ENCODE measurements at places on chromosomes 11 and 22.
A peak's percentile ranks its signal among the peaks of the same experiment; 100 is the strongest.

- DNase-seq = no peak
Observed at GRCh38 chr11:95267601-95268213, 36.7 kb upstream of the SESN3 start.

DNA sequence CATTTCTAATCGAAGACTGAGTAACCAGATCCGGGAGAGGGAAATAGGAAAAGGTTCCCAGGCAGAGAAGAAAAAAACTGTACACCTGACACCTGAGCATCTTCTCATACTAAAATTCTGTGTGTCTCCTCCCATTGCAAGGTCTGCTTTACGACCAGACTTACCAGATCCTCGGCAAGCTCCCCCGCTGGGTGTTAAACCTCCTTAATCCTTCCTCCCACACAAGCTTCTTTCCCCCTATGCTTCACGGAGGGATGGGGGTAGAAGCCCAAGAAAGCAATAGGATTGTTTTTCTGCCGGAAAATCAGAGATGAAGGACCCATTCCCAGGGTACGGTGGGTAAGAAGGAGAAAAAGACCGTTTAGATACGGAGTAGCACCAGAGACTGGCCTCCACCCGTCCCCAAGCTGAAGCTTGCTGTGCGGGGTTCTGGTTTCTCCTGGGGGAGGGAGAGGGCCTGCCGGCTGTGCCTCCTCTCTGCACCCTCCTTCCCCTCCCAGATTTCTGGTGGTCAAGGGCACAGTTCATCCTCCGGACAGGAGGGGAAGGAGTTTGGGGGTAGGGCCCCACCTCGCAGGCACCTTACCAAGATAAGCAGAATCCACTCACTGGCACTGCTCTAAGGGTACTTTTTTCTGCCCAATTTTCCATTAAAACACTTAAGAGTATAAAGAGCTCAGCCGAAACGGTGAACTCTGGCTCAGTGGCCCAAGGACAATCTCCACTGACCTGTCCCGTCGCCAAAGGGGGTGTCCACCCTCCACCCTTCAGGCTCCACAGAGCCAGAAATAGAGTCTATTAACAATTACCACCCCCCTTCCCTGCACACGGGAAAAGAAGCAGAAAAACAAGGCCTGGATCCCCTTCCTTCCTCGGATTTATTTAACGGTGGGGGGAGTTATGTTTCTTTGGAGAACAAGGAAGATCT is 1.2 kb downstream of the TOB2 start:
- no peak for DNase-seq

DNA sequence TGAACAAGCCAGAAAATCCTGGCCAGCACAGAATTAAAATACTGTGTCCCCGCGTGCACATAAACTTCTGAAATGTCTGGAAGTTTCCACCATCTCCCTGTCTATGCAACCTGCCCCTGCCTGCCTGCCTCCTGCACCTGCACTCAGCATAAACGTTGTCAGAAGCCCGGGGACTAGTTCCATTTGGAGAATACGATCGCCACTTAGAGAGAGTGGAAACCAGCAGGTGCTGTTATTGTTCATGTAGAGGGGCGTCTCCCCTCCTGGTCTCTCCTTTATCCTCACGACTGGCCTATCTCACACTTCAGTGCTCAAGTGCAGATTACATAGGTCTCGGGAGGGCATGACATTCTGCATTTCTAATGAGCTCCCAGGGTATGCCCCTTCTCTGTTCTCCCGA is 35.6 kb downstream of the MPPED1 start:
- DNase-seq = peak; percentile 21

DNA sequence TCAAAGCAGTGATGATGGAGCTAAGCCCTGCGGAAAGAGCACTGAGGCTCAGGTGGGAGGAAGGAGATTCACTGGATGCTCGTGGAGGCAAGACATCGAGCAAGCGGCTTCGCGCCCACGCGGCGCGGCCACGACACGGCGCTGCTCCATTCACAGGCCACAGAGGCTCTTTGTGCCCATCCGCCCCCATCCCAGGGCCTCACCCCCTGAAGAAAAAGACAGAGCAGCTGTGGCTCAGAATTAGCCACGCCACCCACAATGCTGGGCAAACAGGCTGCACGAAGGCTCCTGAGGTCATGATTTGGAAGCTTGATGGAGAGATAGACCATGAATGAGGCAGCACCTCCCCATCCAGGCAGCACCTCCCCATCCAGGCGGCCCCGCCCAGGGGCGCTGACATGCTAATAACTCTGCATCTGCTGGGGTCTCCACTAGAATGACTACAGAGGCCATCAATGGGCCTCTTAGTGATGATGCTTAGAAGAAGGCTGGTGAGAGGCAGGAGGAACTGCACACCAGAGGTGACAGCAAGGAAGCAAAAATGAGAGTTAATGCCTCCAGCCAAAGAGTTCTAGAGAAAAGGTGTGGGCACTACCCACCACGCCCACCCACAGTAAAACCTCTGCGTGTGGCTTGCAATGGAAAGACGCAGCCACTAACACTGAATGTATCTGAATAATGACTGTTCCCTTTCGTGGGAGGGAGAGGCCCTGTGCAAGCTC is 43.5 kb downstream of the MYH9 start:
- DNase-seq = no peak

DNA sequence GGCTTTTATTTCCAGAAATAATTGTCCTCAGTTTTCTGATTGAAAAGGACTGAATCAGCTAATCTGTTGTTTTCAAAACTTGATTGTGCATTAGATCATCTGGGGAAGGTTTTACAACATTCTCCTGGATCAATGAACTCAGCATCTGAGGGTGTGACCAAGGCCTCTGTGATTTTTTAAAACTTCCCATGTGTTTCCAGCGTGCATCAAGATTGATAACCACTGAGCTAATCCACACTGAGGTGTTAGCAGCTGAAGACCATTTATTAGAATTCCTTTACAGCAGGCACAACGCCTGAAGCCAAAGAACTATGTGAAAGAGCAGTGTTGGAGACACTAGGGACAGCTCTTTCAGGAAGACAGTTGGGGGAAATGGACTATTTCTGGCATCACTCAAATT is 10.2 kb downstream of the VSTM5 start:
- DNase-seq = no peak

DNA sequence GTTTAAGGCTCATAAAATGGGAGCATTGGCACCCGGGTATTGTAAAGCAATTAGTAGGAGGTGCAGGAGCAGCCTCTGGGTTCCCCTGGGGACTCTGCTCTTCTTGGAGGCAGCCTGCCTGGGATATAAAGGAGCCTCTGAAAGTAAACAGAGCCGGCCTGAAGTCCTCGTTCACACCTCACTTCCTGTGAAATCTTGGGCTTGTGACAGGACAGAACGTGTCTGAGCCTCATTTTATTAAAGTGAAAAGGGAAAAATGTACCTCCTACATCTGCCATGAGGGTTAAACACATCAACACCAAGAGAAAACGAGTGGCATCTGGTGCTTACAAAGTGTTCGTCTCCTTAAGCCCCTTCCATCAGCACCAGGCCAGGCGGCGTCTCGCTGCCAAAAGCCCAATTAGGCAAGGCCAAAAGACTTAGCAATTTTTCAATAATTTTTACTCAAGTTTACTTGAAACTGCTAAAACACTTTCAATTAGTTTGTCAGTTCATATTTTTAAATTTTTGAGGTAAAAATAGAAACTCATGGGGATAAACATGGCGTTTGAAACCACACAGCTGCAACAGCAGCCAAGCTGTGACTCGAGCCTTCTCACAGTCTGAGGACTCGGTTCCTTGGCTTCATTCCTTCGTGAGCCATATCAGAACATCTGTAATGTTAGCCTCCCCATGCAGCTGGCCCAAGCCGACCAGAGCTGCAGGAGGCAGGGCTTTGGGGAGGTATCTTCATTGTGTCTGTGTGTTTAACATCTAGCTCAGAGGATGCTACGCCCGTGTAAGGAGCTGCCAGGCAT is 33.6 kb downstream of the MAP6 start:
- peak; percentile 86 for DNase-seq

DNA sequence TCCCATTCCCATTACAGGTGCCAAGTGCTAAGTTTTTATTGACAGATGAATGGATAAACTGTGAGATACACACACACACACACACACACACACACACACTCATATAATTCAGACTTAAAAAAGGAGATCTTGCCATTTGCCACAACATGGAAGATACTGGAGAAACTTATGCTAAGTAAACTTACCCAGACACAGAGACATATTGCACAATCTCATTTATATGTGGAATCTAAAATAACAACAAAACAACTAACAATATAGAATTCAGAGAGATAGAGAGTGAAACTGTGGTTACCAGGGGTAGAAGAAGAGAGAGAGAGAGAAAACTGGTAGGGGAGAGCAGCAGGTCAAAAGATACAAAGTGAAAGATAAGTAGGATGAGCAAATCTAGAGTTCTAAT is 1.4 kb downstream of the MS4A6E start:
- DNase-seq = no peak

GRCh38 chr11:46944356-46945075 is 8.0 kb downstream of the CSTPP1 start:
- no peak for DNase-seq

GRCh38 chr11:86675017-86675416 is 2.6 kb upstream of the ME3 start:
- DNase-seq = no peak

DNA sequence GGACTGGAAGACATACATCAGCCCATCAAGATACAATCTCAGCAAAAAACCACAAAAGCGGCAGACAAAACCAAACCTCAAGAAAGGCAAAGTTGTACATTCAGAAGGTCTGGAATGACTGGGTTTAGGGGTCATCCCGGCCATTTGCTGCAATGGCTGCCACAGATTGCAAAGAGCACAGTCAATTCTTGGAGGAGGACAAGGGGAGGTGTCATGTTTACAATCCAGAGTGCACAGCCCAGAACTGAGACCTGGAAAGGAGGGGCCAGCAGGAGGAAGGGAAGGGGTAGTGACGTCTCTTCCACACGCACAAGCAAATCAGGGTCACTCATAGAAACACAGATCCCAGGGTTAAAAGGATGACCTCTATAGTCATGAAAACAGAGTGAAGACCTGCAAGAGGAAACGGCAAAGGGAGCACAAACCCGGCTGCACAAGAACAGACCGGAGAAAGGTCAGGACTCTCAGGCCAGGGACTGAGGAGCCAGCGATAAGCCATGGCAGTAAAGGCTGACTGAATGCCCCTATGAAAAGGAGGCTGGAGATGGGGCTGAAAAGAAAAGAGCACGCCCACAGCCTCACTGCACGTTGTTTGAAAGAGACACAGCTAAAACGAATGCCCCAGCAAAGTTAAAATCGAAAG is 18.2 kb upstream of the MUC5AC start:
- no peak for DNase-seq

DNA sequence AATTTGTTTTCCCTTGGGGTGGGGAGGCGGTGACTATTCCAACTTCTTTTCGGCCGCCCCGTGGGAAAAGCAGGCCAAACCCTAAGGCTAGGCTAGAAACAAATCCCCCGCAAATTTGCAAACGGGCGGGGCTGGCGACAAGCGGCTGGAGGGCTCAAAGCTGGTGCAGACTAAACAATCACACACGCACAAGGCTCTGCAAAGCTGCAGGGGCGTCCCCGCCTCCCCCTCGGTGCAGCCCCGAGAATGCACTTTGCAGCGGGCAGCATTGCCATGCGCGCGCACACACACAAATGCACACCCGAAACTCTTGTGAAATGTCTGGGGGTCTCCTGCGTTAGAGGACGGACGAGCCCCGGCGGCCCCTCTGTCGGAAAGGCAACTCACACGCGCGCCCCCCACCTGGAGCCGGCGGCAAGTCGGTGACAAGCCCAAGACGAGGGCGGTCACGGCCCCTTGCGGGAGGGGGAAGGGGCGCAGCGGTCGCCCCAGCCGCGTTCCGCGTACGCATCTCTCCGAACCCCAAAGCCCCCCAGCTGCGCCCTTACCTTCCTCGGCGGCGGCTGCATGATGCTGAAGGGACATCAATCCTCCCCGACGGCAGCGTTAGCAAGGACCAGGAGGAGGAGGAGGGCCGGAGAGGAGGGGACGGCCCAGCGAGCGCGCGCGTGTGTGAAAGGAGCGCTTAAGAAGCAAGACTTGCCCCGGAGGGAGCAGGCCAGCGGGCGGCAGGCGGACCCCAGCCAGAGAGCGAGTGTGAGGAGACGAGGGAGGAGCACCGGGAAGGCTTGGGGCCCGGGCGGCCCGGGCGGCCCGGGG is 600 bp downstream of the FCHSD2 start:
- no peak for DNase-seq

DNA sequence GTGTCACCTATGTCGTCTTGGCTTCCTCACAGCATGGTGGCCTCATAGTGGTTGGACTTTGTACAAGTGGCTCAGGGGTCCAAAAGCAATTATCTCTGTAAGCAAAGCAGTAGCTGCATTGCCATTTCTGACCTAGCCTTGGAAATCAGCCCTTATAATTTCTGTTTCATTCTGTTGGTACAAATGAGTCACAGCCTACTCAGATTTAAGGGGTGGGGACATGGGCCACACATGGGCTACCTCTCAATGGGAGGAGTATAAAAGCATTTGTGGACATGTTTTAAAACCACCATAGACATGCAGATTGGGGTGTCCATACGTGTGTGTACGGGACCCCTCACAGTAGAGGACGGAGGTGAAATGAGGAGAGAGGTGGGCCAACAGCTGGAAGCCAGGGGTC is 41.6 kb downstream of the CHRDL2 start:
- no peak for DNase-seq

Measured in NCI-H1694 (cell line).